Stimulated activated CD8-positive, alpha-beta memory T cell treated with anti-CD3 and anti-CD28 coated beads, Interleukin-7, amount 100 ng/mL, for 1 hour (primary cell): ENCODE measurements at places on chromosomes 5 and 9.

GRCh38 chr5:80406980-80407734 lies 707 bp upstream of the ZFYVE16 start:
- no peak for DNase-seq

- no peak for DNase-seq
Measured at GRCh38 chr9:100285601-100286000, 67.1 kb downstream of the TEX10 start.

DNA sequence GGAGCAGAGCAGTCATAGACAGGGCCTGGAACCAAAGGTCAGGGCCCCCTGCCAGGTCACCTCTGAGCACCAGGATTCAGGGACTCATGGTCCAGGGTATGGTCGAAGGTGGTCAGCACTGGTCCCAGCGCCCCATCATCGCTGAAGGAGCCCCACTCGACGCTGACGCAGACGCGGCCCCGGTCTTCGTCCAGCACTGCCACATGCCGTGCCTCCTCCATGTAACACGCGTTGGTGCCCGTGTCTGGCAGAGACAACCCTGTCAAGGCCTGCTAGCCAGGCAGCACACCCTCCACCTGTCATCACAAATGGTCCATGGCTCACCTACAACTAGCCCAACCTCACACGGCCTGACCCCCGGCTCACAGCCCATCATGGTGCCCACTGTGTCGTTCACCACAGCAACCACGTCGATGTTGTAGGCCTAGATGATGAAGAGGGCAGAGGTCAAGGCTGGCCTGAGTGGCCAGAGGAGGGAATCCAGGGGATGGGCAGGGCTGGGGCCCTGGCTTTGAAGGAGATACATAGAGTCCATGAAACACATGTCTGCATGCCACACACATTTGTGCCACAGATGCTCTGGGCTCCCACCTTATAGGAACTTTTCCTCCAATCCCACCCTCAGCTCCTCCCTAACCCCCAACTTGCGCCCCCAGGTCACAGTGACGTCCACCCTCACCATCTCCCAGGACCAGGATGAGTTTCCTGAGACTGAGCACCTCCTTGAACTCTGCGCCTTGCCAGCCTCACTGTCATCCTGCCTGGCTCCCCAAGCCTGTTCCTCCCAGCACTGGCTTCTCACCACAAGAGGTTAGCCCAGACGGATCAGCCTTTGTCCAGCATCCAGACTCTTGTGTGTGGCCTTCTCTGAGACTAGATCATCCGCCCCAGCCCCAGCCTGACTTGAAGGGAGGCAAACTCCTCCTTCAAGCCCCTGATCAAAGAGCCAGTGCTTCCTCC lies 9.5 kb downstream of the HK3 start:
- no peak for DNase-seq

DNA sequence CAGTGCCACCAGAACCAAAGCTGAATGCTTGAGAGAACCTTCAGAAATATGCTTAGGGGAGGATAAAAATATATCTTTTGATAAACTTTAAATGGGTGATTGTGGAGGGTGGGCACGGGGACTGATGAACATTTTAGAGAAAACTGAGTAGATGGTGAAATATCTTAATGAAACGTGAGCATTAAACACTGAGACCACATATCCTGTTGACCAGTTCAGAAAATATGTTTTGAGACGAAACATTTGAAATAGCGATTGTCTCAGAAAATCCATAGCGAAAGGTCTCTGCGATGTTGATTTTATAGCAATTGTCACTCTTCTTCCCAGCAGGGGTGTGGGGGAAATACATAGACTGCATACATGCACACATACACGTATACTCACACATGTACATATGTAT lies 231.0 kb downstream of the ESM1 start:
- DNase-seq: no peak

- DNase-seq: no peak
Measured at GRCh38 chr9:98109052-98109451, 10.0 kb downstream of the TRIM14 start.

DNA sequence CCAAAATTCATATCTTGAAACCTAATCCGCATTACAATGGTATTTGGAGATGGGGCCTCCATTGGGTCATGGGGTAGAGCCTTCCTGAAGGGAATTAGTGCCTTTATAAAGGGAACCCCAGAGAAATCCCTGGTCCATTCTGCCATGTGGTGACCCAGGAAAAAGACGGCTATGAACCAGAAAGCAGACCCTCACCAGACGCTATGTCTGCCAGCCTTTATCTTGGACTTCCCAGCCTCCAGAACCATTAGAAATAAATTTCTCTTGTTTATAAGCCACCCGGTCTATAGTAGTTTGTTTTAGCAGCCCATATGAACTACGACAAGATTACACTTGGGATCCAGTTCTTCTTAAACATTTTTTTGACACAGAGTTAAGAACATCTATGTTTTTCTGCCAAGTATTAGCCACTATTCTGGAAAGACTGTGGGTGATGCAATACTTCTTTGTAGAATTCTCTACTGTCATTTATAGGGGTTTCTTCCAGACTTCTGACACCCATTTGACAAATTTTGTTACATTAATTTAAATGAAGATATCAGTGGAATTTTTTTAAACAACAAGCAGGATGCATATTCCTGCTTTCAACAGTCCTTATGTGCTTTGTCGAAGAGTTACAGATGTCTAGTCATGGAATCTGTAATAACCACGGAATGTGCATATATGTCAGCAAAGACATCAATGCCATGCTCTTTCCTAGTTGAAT lies 572.4 kb downstream of the NR2F1-AS1 start:
- DNase-seq: no peak

GRCh38 chr5:144504929-144505577 lies 334.4 kb downstream of the KCTD16 start:
- no peak for DNase-seq

DNA sequence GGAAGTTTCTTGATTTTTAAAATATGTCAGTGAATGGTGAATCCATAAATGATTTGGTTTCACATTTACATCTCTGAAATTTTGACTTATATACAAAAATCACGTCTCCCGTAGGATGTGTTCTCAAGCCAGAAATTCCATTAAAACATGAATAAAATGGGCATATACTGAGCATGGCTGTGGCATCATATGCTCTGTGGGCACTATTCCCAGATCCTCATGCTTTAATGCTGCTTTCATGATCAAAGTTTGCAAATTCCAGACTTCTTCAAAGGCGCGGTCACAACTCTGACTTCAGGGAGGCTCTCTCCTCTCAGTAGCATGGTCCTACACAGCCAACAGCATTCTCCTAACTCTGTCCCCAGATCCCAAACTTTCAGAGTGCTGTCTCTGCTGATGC lies 723.2 kb downstream of the TAF11L14 start:
- DNase-seq: no peak

- DNase-seq: peak; percentile 53
Measured at GRCh38 chr5:115296124-115297022, at the start of gene CCDC112. Gene CCDC112 (minus strand): TSS chr5:115296654. CDS start chr5:115296543, 111 bp downstream.

- no peak for DNase-seq
Measured at GRCh38 chr5:80114860-80115259, 79.7 kb downstream of the THBS4 start.

- no peak for DNase-seq
Measured at GRCh38 chr5:18329328-18329727, 695.1 kb downstream of the TAF11L14 start.

GRCh38 chr5:66713998-66714397 lies 117.8 kb downstream of the MAST4 start:
- no peak for DNase-seq

DNA sequence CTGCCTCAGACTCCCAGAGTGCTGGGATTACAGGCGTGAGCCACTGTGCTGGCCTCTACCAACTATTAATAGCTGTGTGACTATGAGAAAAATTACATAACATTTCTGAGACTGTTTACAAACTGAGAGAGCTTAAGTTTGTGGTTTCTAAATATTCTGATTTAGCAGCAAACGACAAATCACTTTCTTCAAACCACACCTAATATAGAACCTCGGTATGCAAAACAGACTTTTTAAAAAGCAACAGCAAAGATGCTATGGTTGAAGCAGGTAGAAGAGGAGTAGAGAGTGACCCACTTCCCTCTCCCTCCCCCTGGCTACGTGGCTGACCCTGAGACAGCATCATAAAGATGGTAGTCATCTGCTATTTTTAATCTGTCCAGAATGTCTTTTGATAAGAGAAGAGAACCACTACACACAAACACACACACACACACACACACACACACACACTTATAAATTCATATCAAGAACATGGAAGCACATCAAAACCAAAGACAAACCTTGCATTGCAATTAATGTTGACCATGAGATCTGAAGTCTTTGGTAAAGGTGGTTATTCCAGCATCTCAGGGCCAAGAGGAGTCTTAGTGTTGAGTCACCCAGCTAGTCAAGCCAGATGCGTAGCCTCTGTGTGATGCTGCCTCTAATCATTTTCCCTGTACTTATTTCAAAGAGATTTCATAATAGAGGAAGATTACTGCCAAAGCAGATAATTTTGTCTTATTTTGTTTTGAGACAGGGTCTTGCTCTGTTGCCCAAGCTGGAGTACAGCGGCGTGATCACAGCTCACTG lies 58.1 kb upstream of the TMEM215 start:
- DNase-seq: no peak

DNA sequence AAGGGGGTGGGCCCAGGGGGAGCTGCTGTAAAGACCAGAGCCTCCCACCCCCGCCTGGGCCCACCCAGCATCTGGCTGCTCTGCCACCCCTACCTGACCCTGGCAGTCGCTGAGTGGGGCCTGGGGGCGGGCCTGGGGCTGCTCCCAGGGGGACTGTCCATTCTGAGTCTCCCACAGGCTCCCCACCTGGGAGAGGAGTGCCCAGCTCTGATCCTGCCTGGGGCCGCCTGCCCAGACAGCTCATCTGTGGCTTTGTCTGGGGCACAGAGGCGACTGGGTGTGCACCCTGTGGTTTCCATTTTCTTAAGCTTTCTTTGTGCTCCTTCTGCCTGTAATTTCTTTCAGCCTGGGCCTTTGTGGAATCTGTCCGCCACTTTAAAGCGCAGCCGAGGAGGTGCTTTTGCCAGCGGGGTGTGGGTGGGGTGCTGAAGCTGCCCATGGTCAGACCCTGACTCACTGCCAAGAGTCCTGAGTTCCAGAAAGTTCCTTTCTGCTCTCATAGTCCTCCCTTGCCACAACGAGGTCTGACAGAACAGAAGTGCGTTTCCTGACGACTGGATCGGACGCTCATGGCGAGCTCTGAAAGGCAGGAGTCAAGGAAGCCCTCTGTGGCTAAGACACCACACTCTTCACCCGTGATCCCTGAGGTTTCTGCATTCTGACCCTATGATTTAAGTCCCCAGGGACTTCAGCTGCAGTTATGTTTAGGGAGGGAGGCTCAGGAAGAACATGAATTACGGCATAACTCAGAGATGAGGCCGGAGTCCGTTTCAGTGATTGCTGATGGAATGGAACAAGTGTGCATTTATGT lies 225.0 kb downstream of the FANCC start:
- DNase-seq: no peak

GRCh38 chr5:131406975-131407638 lies 143.3 kb downstream of the CDC42SE2 start:
- no peak for DNase-seq

- no peak for DNase-seq
Measured at GRCh38 chr9:119839888-119840287, 470.7 kb upstream of the BRINP1 start.

- DNase-seq: no peak
Measured at GRCh38 chr5:120405286-120405864, 58.7 kb upstream of the PRR16 start.

GRCh38 chr5:171261361-171261760 lies 47.7 kb upstream of the TLX3 start:
- DNase-seq: no peak

- no peak for DNase-seq
Measured at GRCh38 chr9:89899573-89899972, 294.8 kb downstream of the GADD45G start.

DNA sequence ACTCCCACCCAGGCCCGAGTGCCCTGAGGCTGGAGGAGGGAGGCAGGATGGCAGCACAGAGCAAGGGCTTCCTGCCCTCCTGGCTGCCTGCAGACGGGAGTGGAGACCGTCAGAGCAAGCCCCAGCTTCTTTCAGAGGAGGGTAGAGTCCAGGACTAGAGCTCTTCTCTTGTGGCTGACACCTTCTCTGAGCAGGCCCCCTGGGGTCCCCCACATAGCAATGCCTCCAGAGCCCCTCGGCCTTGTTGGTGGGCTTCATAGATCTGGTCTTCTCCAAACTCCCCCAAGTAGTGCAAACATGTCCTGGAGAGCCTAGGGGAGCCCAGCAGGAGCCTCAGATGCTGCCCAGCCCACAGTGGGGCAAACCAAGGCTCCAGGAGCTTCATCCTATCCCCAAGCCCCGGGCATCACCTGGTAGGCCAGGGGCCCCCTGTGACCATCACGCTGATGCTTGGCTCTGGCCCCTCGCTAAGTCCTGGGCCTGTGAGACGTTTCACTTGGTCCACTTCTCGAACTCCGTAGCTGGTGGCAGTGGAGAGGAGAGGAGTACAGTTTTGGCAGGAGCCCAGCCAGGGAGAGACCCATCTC lies 2.0 kb downstream of the MZB1 start:
- DNase-seq: no peak

DNA sequence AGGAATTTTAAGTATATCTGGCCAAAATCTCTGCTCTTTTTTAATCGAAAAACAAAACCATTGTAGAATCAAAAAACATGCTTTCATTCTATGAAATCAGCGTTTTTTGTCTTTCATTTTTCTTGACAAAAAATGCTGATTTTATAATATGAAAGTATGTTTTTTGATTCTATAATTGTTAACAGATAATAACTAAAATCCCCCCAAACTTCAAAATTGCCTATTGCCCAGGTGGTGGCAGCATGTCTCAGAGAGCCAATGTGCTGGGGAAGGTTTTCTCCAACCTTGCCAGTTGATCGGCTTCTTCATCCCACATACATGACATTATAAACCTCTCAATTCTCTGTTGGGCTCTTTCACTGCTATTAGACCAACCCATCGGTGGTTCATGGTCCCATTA lies 5.1 kb upstream of the SMIM15 start:
- no peak for DNase-seq

DNA sequence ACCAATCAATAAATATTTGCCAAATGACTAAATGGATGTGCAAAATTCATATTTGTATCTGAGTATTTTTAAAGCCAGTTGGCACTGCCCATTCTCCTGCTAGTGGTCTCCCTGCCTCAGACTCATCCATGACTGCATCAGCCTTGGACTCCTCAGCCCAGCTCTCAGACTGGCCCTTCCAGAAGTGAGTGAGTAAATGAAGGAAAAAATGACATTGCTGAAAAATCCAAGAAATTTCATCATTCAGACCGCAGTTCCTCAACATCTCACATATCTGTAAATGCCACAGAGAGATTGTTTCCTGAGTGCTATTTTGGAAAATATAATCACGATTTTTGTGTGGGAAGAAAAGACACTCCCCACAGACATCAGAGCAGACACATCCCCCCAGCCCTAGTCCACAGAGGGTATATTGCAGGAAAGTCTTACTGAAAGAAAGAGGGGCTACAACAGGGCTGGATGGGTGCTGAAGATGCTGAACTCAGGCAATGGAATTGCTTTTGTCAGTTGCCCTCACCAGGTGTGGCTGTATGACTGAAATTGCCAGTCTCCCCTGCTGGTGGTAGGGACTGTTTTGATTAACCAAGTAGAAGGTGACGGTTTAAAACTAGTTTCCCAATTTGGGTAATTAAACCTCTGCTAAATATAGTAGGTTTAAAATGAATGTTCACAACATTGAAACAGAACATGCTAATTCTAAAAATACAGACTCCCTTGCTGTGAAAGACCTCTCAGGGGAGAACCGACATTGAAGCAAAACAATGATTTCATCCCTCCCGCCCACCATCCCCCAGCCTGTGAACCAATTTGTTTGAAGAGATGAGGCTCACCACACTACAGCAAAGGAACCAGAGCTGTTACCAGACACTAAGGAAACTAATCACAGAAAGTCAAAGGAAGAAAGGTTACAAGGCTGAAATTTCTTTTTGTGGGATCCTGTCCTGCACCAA lies 158.8 kb downstream of the DEPDC1B start:
- DNase-seq: no peak
